Activated T-helper 1 cell treated with Interleukin-2 at 50 U/mL for 16 hours (primary cell): ENCODE measurements at places on chromosomes 11 and 22.

DNA sequence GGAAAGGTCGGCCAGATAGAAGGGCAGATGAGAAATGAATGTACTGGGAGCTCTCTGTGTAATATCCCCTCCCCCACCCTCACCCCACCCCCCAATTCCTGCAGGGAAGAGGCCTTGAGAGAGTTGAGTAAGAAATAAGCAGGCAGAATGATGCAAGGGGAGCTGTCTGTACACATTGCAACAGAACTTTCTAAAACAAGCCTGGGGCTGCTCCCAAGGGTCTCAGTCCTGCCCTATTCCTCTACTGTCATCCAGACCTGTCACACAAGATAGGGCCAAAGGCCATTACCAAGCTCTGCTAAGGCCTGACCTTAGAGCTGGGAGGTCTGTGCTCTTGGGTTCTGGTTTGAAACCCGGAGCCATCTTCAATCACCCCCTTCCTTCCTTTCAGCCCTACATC lies 5.7 kb upstream of the DGAT2 start:
- no peak for DNase-seq

DNA sequence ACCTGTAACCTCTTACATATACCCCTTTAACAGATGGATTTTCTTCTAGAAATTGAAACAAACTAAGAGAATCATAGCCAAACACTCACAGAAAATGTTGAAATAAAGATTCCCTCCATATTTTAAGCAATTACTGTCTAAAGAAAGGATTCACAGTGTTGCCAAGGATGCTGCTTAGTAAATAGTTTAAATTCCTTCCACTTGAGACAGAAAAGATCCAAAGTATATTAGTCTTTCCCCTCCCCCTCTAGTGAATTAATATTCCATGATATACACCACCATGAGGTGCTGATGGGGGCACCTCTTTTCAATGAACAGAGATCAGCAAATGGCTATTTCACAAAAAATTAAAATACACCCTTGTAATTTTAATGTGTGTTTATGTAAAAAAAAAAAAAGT lies 186.8 kb downstream of the SOX6 start:
- DNase-seq = no peak

DNA sequence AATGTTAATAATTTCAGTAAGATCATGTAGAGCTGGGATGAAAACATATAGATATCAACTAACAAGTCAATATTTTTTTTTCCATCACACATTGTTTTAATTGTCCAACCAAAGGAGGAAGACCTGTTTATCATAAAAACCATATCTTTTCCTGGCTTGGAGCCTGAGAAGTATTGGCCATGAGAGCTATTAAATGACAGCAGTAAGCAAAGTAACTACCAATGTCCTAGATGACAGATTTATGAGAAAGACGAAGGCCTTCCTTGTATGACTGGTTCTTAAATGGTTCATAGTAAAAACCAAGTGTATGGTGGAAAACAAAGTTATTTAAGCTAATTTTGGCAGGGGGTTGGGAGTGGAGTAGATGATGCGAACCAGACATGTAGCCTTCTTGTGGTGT lies 1147.1 kb upstream of the TENM4 start:
- no peak for DNase-seq

GRCh38 chr11:65872586-65873317 lies at the start of gene EFEMP2:
EFEMP2 (minus strand) TSS chr11:65872800; CDS start chr11:65872354, 446 bp downstream.
- no peak for DNase-seq

DNA sequence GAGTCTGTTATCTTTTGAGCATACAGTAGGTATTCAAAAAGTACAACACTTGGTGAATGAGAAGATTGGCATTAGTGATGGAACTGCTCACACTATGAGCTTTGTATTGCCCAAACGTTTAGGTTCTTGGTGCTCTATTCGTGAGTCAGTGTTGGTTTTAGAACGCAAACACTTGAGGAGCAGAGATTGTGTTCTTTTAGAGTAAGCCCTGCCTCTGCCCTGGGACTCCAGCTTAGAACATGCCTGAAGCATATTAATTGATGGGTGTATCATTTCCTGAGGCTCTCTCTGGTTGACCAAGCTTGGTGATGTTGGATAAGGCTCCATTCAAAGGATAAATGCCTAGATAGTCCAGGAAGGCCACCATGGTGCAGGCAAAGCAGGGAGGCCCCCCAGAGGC lies 10.9 kb downstream of the MTNR1B start:
- no peak for DNase-seq

- no peak for DNase-seq
Observed at GRCh38 chr22:50144005-50144614, 26.4 kb upstream of the PANX2 start.

GRCh38 chr11:94793822-94794221 lies 25.7 kb downstream of the AMOTL1 start:
- DNase-seq = no peak

GRCh38 chr11:15215005-15215404 lies 100.3 kb downstream of the INSC start:
- no peak for DNase-seq

GRCh38 chr11:92225125-92225567 lies 528 bp downstream of the FAT3 start:
- no peak for DNase-seq

DNA sequence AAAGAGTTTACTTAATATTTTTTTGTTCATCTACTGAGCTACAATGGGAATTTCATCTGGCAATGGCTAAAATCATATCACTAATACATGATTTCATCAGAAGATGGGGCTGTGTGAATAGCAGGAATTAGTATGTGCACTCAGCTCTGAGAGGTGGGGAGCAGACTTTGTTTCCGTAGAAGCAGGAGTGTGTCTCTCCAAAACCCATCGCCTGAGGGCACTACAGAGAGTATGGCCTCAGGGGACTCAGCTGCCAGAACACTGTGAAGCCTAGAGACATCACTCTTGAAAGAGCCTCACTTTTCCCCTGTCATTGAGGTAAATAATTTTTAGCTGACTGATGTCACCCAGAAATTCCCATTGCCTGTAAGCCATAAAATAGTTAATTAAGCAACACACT lies 261.4 kb upstream of the ISX start:
- no peak for DNase-seq

- DNase-seq = no peak
Observed at GRCh38 chr22:41779929-41780505, 20.5 kb upstream of the CCDC134 start.

DNA sequence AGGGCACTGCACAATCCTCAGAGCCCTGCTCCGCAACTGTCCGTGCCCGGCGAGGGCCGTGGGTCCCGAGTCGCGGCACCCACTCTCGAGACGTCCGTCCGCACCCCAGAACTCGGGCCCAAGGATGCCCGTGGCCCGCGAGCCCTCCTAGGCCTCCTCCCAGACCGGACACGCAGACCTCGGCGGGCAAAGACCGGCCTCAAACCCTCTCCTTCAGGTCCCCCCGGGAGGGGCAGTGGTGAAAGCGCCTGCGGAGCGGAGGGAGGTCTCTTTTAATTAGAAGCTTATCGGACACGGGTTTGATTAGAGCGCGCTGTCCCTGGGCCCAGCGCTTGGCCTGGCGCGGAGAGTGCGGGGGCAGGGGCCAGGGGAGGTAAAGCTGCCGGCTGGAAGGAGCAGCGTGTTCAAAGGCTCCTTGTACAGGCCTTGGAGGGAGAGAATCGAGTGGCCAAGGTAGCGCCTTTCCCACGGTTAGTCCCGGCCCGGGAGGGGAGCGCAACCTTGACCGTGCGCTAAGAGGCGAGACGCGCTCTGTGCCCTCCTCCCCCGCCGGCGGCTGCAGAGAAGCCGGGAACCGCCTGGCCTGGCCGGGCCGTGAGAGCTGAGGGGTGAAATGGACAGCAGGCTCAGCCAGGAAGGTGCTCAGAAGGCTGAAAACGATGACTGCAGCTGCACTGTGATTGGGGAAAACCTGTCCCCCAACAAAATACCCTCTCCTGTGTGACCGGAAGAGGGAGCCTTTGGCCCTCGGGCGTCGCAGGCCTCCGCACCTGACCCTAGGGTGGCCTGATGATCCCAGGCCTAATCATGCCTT lies 4.6 kb downstream of the WT1 start:
- no peak for DNase-seq

GRCh38 chr11:76159983-76160661 lies 46.2 kb downstream of the WNT11 start:
- DNase-seq = no peak

DNA sequence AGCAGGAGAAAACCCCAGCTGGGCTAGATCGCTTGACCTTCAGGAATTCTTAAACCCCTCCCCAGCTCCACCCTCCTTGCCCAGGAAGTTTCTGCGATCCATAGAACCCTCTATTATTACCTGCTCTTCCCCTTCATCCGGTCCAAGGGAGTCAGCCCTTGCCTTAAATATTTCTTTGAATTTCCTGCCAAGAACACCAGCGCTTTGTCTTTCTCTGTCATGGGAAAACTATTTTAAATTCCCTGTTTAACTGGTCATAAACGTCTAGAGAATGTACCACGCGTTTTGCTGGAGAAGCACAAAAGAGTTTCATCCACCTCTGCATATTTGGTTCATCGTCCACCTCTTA lies 496 bp upstream of the TRAF6 start:
- DNase-seq = no peak

DNA sequence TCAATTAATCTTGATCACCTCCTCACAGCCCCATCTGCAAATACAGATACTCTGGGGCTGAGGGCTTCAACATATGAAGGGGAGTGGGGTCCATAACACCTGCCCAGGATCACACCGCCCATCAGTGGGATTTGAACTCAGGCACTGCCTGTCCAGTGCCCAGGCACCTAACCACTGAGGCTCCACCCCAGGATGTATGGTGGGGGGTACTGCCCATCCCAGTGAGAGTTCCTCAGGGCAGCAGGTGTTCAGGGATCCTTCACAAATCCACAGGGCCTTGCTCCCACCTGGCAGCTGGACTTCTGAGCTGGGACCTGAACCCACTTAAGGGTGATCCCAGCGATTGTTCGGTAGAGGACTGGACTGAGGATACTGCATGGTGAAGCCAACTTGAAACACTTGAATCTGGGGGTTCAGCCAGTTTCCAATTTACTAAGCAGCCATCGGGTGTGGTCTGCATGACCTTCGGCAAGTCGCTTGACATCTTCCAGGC lies 33.3 kb downstream of the PRDM11 start:
- DNase-seq = no peak

- DNase-seq = no peak
Observed at GRCh38 chr22:45769569-45770210, 98.1 kb downstream of the ATXN10 start.

DNA sequence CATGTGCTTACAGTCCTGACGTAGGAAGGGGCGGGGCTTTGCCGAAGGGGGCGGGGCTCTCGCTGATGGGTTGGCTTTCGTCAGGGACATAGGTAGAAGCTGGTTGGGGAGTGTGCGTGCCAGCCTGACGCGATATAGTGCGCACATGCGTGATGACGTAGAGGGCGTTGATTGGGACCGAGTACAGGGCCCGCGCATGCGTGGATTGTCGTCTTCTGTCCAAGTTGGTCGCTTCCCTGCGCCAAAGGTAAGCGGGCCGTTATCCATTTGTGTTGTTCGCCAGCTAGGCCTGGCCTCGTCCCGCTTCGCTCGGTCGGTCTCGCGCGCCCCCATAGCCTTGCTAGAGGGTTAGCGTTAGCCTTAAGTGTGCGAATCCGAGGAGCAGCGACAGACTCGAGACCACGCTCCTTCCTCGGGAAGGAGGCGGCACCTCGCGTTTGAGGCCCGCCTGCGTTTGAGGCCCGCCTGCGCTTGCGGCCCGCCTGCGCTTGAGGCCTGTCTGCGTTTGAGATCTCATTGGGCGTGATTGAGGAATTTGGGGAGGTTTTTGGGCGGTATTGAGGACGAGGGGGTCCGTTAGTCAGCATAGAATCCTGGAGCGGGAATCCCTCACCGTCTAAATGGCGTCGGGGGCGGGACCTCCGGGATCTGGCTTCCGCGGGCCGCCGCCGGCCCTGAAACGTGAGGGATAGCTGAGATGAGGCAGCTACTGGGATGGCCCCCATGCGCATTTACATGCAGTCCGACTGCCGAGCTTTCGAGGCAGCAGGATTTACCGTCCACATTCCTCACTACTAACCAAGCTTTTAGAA lies at the start of gene XRCC6:
Gene XRCC6 (plus strand): TSS at position 197 of the 812 bp plus-strand sequence. CDS start 710 bp downstream, outside the sequence.
- peak; percentile 98 for DNase-seq

- no peak for DNase-seq
Observed at GRCh38 chr11:6151117-6151516, 19.0 kb downstream of the OR52B2 start.

DNA sequence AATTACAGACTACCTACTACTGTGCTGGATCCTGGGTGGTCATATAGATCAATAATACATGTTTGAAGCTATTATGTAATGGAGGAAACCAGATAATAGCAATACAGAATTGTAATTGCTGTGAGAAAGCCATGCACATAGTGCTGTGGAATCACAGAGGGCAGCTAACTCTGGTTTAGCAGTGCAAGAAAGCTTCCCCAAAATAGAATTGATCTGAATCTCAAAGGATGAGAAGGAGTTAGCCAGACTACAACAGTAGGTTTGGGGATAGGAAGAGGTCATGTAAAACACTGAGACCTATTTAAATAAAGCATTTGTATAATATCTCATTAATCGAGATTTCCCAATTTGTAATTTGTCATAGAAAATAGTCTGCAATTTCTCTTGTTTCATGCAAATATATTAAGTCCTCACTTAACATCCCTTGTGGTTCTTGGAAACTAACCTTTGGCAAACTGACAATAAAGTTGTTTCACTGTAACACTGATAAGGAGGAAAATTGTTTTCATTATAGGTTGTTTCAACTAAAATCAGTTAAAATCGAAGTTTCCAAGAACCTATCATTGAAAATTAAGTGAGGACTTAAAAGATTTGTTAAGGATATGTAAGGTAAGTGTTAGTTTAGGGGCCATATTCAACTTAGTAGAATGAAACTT lies 7.6 kb downstream of the C11orf58 start:
- DNase-seq = no peak

DNA sequence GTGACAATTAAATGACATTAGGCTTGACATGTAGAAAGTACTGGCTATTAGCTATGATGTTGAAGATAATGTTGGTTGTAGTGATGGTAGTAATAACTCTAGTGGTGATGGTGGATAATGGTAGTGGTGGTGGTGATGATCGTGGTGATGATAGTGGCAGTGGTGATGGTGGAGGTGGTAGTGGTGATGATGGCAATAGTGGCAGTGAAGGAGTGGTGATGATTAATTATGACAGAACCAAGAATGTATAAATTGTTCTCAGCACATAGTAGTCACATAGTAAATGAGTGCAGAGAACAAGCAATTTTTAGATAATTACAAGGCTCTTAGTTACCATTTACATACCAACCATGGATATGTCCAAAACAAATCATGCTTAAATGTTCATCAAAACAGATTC lies 5.3 kb upstream of the CD44 start:
- no peak for DNase-seq

- no peak for DNase-seq
Observed at GRCh38 chr22:38861927-38862326, 10.1 kb downstream of the CBX6 start.

- DNase-seq = no peak
Observed at GRCh38 chr11:72584939-72585597, 89.2 kb downstream of the PDE2A start.

DNA sequence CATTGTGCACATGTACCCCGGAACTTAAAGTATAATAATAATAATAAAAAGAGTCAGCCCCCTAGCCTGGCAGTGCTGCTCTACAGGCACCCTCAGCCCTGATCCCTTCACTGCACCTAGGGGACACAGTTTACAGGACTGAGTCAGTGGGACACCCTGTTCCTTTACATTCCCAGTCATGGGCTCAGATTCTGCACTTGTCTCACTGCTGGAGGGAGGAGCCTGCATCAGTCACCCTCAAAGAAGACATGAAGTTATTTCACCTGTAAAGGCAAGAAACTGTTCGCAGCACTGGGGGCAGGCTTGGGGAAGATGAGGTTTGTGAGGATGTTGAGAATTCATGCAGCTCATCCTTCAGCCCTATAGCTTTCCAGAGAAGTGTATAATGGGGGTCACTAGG lies 50.7 kb upstream of the VPREB1 start:
- DNase-seq = no peak

- no peak for DNase-seq
Observed at GRCh38 chr11:67054836-67055523, 1.7 kb upstream of the RHOD start.

- no peak for DNase-seq
Observed at GRCh38 chr11:33412241-33412640, 155.1 kb downstream of the HIPK3 start.
